Stimulated activated CD4-positive, alpha-beta T cell treated with anti-CD3 and anti-CD28 coated beads, TNF-alpha, amount 100 ng/mL, for 48 hours (primary cell): ENCODE measurements at places on chromosomes 3 and 15.

- no peak for DNase-seq
Observed at GRCh38 chr3:28349469-28350000, 911 bp upstream of the AZI2 start.

DNA sequence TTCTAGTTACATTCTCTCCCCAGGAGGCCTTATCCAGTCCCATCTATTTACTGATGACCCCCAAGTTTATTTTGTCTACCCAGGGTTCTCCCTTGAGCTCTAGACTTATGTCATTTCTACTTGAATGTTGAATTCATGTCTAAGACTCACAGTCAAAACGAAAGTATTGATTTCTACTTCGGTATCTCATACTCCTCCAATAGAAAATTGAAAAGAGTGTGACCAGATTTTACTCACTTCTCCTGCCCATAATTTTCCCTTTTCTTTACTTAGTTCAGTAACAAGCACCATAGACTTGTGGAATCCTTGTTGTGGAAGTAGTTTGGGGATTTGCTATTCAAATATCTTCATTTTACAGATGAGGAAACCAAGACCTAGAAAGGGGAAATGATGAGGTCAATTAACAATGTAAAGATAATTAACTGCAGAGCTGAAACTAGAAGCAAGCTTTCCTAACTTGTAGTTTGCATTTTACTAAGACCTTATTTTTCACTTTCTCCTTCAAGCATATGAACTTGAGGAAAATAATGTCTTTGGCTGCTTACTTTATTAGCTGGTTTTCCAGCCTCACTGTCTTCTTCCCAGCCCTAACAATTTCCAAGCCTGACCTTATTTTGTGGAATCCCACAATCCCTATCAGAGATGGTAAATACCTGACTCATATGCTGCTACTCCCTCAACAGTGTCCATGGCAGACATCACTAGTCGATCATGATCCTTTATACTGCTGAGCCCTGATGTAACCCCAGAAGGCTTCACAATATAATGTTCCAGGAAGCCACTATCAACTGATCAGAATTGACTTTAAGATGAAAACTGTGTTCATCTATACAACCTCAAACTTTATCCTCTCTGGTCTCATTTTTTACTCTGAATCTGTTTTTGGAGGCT is 123.9 kb upstream of the AGBL1 start:
- DNase-seq = no peak

DNA sequence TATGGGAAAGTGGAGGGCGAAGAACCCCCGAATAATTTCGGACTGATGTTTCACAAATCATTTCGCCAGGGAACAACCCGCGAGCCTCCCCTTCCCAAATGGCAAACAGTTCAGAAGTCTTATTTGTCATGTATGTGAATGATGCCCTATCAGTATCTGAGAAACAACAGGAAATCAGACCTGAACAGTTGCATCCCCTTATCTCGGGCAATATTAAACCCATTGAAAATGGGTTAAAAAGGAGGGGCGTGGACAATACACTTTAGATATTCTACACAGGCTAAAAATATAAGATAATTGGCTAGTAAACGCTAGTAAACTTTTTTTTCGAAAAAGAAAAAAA is 1003.3 kb upstream of the NR2F2 start:
- no peak for DNase-seq

- no peak for DNase-seq
Observed at GRCh38 chr3:119258915-119259314, 18.2 kb upstream of the B4GALT4 start.

- DNase-seq = no peak
Observed at GRCh38 chr15:79176151-79176550, 85.6 kb upstream of the RASGRF1 start.

DNA sequence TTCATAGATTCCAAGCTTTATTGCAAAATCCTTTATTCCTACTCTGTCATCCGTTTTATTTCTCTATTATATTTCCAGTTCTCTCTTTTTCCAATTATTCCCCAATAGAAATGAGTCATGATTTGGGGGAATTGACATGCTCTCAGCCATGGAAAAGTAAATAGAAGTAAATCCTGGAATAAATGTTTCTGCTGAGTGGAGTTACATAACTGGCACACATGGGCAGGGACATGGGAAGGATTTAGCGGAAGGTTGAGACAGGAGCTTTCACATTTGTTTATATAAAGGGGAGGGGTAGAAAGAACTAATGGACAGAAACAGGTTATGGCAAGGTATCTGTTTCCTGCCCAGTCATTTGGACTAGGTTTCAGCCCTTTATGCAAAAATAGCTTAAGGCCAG is 221.6 kb downstream of the PLOD2 start:
- DNase-seq = no peak

DNA sequence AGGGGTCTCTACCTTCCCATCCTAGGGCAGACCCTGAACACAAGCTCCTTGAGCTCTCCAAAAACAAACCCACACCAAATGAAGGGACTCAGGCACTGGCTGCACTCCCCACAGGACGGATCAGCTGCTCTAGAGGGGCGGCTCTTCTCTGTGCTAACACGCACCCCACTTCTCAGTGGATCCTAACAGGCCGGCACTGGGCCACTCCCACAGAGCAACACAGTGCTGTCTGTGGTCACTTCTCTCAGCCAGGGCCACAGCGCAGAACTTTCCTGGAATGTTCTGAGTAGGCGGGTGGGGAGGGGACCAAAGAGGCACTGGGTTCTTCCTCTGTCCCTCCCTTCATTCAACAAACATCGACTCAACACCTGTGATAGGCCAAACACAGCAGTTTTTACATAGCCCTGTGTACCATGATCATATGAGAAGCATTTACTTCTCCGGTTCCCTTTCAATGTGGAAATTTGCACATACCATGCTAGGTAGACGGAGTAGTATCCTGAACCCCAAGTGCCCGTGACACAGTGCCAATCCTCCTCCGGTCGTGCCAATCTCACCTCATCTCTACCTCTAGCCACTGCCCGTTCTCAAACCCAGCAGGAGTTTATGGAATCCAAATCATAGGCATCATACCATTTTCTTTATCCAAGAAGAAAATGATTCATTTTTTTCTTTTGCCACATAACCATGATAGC is 98.1 kb downstream of the LRIG1 start:
- no peak for DNase-seq

DNA sequence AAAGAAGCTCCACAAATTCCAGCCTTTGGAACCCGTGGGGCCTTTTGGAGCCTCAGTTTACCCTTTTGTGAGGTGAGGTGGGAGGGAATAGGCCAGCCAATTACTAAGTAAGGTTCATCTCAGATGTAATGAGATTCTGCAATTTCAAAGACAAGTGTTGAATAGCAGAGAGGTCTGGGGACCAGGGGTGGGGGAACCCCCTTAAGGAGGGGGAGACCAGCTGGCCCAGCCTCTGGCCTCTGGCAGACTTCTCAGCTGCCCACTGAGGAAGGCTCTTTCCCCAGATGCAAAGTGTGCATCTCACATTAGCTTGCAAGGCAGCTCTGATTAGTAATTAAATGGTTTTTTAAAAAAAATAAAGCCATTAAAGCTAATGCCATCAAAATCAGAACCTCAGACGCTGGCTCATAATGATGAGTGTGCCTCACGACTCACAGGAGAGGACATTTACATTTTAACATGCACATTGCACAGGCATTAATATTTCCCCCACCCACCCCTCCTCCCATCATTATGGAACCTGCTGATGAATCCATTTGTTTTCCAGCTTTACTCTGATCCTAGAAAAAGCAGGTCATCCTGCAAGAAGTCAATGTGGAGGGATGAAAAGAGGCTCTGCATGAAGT is 176.7 kb upstream of the TLE3 start:
- no peak for DNase-seq

DNA sequence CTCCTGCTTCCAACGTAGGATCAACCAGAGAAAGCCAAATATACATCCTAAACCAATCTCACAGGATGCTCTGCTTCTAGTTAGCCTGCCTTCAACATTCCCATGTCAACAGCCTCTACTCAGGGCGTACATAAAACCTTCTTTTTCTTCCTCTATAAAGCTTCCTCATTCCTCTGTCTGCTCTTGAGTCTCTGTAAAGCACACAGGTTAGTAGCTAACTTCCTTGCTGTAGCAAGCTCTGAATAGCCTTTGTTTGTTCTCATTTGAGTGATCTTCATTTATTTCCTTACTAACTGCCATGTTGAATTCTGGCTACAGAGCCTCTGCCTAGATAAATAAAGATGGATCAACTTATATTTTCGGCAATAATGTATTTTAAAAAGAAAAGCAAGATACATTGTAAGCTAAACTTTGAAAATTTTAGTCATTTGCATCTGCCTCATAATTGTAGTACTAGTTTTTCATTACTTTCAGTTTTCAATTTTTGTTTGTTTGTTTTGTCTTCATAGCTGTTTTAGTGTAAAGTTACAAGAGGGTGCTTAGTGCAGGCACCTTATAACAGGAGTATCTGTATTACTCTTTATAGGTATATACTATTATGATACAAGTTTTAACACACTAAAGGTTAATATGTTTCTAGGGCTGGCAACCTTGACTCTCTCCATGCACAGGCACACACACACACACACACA is 498.2 kb downstream of the PYDC2 start:
- no peak for DNase-seq

GRCh38 chr3:9715764-9716437 is 12.3 kb downstream of the CPNE9 start:
- DNase-seq = no peak

DNA sequence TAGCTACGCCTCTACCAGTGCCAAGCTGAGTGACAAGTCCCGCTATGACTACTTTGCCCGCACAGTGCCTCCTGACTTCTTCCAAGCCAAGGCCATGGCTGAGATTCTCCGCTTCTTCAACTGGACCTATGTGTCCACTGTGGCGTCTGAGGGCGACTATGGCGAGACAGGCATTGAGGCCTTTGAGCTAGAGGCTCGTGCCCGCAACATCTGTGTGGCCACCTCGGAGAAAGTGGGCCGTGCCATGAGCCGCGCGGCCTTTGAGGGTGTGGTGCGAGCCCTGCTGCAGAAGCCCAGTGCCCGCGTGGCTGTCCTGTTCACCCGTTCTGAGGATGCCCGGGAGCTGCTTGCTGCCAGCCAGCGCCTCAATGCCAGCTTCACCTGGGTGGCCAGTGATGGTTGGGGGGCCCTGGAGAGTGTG is 5.7 kb downstream of the GRM2 start:
- no peak for DNase-seq

DNA sequence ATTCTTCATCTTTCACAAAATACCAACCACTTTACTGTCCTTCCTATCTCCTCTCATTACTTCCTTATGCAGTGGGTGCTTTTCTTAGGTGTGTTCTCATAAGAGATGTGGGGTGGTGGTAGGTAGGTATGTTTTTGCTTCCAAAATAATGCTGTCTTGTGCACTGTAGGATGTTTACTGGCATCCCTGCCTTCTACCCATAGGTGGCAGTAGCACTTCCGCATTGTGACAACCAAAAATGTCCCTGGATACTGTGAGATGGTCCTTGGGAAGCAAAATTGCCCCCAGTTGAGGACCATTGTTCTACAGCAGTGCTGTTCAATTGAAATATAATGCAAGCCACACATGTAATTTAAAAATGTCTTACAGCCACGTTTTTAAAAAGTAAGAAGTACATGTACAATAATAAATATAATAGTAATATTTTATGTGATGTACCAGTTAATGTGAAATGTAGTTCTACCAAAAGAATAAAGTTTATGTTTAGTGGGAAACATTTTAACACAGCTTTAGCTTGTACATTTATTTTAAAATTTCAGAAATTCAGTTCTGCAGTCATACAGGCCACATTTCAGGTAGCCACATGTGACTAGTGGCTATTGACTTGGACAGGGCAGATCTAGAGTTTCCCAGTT is 75.2 kb downstream of the NEO1 start:
- no peak for DNase-seq

- no peak for DNase-seq
Observed at GRCh38 chr15:90402223-90402622, 14.2 kb downstream of the IQGAP1 start.

- peak; percentile 12 for DNase-seq
Observed at GRCh38 chr3:105594219-105594618, 227.5 kb downstream of the ALCAM start.

DNA sequence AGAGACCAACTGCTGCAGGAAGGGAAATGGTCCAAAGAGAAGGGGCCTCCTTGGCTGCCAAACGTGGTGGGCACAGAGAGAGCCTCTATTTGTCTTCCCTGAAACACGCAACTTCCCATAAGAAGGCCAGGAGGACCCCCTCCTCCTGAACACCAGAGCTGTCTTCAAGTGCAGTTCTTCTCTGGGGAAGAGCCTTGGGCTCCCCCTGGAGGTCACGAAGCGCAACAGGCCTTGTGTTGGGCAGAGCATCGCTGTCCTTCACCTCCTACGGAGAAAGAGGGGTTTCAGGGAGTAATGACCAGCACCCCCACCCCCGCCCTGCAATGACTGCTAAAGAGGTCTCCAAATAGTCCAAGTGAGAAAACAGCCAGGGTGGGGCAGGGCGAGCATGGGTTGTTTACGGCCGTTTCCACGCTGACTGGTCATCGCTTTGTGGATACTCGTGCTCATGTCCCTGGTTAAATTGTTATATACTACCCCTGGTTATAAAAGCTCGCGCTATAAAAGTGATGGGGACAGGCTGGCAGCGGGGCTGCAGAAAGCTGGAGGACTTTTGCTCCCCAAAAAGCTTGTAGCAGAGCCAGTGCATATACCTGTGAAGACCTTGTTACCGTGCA is 397.5 kb upstream of the ATP10A start:
- no peak for DNase-seq
